ENCODE measurements at places on chromosomes 16 and 17.
A peak's percentile ranks its signal among the peaks of the same experiment; 100 is the strongest.

DNA sequence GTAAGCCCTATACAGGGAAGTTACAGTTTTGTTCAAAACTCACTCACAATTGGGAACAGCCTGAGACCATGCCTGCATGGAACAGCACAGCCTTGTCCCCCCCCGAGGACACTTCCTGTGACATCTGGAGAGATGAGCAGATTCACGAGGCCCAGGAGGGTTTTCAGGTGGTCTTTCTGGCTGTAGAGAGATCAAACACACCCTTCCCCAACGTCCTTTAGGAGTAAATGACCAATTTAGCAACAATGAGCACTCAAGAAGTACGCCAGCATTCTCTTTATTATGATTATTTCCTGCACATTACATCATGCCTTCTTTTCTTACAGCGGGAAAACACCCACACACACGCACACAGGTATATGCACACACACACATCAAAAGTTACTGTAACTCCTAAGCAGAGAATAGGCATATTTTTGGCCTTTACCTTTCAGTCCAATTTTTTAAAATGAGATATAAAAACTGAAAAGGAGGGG is 39.0 kb downstream of the ADCY9 start:
- DNase-seq = peak; percentile 29

DNA sequence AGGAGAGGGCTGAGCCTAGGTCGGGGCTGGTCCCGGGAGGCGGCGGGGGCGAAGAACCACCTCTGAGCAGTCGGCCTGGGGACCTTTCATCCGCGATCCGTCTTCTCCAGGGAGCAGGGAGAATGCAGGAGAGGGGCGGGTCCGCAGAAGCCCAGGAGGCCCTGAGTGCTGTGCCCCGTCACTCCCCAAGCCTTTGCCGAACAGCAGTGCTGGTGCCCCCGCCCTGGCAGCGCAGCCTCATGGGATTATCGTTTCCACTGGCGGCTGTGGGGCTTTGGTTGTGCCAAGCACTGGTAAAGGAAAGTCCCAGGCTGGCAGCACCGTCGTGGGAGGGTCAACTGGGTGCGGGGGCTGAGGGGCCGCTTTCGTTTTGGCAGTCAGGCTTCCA is 631 bp downstream of the TBL3 start:
- DNase-seq = peak; percentile 34

- no peak for DNase-seq
Observed at GRCh38 chr16:75861311-75862097, 135.2 kb upstream of the CPHXL start.

- no peak for DNase-seq
Observed at GRCh38 chr16:47886631-47887415, 269.0 kb downstream of the ABCC12 start.

- no peak for DNase-seq
Observed at GRCh38 chr16:56349086-56349415, 76.3 kb downstream of the AMFR start.

GRCh38 chr16:68529608-68529930 is 9.5 kb upstream of the ZFP90 start:
- no peak for DNase-seq

- DNase-seq = no peak
Observed at GRCh38 chr16:27455700-27456099, 53.7 kb downstream of the IL21R start.

- no peak for DNase-seq
Observed at GRCh38 chr16:270381-271255, 5.1 kb downstream of the RGS11 start.

- no peak for DNase-seq
Observed at GRCh38 chr16:85637808-85638647, 24.9 kb downstream of the GSE1 start.

DNA sequence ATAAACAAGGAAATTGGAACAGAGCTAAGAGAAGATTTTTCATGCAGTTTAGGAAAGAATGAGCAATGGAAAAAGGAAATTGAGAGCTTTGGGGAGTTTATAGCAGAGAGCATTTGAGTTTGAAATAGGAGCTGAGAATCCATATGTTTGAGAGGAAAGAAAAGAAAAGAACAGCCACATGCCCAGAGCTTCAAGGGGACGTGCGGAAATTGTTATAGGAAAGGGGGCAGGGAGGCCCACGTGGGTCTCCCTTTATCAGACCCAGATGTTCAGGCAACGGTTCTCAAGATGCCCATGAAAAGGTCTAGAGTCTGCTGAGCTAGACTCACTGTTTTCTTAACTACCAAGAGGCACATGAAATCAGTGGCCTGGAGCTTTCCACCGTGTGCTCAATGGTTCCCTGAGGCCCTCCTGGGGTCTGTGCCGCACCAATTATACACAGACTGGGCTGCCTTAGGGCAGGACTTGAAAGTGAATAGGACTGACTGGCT is 31.2 kb downstream of the CHD9 start:
- no peak for DNase-seq

DNA sequence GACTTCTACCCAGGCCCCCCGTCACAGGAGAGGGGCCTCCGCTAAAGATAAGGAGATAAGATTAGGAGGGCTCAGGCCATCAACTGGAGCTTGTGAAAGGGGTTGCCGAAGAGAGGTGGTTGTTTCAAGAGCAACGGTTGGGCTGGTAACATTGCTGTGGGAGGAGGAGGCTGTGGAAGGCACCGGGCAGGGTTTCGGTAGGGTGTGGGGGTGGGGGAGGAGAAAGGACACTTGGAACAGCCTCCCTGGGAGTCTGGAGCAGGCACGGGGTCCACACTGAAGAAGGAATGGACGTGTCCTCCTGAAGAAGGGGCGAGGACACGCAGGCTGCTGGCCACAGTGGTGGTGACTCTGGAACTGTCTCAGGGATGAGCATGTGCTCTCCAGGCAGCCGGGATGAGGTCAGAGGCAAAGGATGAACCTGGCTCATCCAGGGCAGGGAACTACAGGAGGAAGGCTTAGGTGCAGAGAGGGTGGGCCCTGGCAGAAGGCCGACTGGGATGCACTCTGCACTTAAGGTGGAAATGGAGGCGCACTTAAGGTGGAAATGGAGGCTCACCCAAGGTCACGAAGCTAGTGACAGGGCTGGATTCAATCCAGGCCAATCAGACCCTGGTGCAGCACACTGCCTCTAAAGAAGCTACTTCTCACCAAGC is 1.2 kb upstream of the EPX start:
- no peak for DNase-seq

GRCh38 chr17:41403404-41404023 is 6.1 kb upstream of the KRT31 start:
- DNase-seq = no peak

- DNase-seq = no peak
Observed at GRCh38 chr17:15238057-15238456, 27.1 kb downstream of the PMP22 start.

DNA sequence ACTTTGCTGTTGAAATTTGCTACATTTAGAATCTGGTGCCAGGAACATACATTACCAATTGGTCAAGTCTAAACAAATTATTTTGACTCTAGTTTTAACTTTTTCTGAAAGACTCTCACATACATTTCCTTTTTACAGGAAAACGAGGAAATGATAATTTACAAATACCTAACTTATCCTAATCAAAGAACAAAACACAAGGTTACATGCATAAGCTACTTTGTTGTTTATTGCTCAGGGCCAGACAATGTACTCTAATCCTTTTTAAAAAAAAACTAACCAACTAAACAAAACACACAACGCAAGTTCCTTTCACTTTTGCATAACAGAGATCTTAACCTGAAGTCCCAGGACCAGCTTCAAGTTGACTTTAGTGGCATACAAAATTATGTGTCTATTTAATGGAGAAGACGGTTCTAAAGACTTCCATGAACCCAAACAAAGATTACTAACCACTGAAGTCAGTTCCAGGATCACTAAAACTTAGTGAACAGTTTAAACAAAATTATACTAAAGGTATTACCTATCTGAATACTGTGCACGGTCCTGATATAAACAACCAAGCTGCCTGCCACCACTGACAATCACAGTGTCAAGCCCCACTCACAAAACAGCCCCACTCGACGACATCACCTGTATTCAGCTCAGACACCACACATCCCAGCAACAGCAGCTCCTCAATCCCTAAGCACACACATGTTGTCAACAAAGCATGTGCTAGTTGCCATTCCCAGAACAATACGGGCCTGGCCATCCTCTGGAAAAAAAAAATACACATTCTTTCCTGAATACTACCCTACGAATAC is 1.9 kb downstream of the ZNF652 start:
- DNase-seq = no peak

DNA sequence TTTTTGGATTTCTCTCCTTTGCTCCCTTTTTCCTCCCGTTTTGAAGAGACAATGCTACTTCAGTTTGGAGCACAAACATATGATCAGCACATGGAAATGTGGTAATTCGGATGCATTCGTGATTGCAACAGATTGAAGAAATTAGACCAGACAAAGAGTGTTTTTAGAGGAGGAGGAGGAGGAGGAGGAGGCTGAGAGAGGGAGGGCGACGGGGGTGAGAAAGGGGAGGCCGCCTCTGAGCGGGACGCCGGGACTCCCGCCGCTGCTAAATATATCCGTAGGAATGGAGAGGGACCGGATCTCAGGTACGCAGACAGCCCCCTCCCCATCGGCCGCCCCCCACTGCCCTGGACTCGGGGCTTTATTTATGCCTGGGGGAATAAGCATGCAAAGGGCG is 179.3 kb downstream of the SEC14L1 start:
- DNase-seq = no peak

DNA sequence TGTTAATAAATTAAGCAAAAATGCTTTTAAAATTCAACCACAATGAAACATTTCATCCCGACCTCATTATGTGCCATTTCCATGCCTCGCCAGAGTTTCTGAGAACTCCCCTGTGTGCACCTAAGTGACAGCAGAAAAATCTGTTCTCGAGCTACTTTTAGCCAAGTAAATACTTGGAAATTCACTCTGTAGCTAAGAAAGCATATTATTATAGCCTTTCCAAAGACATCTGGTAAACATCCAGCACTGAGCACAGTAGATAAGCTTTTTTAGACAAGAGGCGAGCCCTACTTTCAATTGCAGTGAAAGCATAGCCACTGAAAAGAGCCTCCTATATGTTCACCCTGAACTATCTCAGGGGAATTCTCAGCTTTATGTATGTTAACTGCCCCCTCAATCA is 242.8 kb upstream of the PSMD7 start:
- DNase-seq = no peak

GRCh38 chr17:74728033-74728701 is 8.9 kb upstream of the RAB37 start:
- no peak for DNase-seq

DNA sequence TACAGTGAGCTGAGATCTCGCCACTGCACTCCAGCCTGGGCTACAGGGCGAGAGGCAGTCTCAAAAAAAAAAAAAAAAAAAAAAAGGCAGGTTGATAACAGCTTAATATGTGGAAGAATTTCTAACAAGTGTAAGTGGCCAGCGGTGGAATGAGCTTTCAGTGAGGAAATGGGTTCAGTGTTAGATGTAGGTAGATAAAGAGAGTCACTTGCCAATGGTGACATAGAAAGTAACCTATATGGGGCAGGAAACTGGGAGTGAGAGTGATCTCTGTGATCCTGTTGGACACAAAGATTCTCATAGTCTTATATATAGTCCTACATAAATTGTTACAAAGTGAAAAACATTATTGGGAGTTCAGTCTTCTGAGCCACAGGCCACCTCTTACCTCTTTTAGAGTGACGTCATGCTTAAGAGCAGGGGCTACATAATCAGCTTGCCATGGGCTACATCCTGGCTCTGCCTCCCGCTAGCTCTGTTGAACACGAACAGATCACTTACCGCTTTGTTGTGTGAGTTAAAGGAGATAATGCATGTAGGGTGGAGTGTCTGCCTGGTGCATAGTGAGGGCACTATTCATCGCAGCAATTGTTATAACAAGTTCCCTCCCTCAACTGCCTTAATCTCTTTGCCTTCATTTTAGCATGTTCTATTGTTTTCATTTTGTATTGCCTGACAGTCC is 110.2 kb upstream of the ELAC2 start:
- DNase-seq = no peak

GRCh38 chr17:17729620-17730249 is 48.5 kb downstream of the RAI1 start:
- peak; percentile 60 for DNase-seq

GRCh38 chr16:67773099-67773498 is 33.3 kb downstream of the RANBP10 start:
- no peak for DNase-seq

GRCh38 chr17:8015957-8016631 is 13.7 kb downstream of the GUCY2D start:
- DNase-seq = peak; percentile 39

DNA sequence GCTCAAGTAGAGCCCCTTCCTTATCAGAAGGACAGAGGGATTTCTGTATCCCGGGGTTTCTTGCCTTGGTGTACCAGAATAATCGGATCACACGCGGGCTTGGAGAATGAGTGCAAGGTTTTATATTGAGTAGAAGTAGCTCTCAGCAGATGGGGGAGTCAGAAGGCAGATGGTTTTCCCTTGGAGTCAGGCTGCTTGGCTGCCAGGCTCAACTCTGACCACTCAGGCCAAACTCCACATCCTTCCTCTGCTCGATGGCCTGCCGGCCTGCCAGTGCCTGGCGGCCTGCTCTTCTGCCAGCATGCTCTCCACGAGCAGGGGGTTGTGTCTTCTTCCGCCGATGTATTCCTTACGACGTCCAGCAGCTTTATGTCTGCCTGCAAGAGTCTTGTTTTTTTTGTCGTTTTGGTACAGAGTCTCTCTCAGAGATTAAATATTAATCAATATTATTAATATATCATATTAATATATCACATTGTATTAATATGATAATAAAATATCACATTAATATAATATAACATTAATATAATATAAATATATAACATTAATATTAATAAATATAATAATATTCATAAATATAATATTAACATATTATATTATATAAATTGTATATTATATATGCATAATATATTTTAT is 229.2 kb upstream of the WSCD1 start:
- no peak for DNase-seq

- no peak for DNase-seq
Observed at GRCh38 chr17:31695456-31696090, 163.5 kb downstream of the COPRS start.

DNA sequence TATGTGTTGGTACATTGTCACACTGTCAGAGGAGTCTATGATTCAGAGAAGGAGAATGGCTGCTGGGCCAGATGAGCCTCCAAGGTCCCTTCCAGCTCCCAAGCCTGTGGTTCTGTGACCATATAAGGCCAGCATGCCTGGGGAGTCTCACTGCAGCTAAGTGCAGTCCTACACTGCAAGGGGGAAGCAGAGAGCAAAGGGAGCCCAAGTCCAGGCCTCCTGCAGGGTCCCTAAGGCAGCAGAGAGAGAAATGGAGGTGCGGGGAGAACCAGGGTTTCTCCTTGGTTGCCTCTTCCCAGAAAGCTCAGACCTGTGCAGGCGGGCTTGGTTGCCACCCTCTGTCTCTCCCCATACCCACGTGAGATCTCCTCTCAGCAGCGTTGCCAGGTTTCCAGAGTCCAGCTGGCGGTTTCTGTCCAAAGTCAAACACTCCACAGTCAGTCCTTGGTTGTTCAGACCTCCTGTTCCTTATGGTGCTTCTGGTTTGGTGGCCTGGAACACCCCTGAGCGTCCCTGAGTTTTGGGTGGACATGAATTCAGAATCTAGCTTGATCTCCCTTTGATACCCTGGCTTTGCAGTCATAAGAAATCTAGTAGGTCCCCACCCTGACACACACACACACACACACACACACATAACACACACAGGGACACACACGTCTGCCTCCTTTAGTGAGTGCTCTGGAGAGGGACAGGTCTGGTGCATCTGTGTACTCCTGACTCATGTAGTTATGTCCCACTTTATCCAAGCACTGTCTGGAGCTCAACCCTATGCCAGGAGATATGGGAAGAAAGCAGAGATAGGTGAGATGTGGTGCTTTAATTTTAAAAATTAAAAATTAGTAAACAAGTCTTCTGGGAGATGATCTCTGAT is 78.8 kb downstream of the GNAO1 start:
- DNase-seq = no peak

Data from activated naive CD4-positive, alpha-beta T cell treated with anti-CD3 and anti-CD28 coated beads, Interleukin-2, amount 50 U/mL, for 16 hours (primary cell).